Activated T-cell treated with anti-CD3 and anti-CD28 coated beads for 1 hour (primary cell): ENCODE measurements at places on chromosomes 16 and 17.

GRCh38 chr17:50565402-50566350, 5.2 kb downstream of the CACNA1G start:
- DNase-seq: no peak

GRCh38 chr16:26667307-26667706, 399.4 kb upstream of the C16orf82 start:
- DNase-seq: no peak

DNA sequence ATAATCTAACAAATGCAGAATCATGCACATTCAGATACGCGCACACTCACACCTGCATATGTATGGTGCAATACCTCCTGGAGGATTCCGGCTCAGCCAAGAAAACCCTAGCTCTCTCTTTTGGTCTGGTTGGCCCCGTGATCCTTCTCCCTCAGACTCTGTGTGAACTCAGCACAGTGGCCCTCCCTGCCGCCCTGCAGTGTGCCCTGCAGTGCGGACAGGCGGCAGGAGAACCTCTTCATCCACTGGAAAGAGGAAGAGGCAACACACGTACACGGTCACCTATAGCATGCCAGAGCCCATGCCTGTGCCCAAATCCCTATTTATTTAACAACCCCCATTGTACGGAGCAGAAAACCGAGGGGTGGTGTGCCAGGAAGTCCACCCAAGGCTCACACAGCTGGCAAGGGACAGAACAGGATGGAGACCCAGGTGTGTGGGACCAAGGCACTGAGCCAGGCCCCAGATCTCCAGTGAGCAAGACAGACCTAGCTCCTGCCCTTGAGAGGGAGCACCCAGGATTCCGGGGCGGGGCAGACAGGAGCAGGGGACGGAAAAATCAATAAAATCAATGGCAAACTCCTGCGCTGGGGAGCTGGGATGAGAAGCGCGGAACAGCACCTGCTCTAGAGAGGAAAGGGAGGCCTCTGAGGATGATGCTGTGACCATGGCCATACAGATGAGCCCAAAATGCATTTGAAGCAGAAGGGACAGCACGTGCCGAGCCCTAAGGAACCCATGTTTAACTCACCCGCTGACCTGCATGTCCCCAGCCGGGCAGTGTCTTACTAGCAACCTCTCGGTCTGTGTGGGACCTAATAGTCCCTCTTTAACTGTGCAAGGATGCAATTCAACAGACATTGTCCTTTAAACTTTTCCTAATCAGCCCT, 54.7 kb upstream of the CIBAR2 start:
- no peak for DNase-seq

- peak; percentile 61 for DNase-seq
Observed at GRCh38 chr17:40075201-40075941, 12.6 kb downstream of the THRA start.

GRCh38 chr17:28885951-28886350, 11.6 kb downstream of the FLOT2 start:
- no peak for DNase-seq

DNA sequence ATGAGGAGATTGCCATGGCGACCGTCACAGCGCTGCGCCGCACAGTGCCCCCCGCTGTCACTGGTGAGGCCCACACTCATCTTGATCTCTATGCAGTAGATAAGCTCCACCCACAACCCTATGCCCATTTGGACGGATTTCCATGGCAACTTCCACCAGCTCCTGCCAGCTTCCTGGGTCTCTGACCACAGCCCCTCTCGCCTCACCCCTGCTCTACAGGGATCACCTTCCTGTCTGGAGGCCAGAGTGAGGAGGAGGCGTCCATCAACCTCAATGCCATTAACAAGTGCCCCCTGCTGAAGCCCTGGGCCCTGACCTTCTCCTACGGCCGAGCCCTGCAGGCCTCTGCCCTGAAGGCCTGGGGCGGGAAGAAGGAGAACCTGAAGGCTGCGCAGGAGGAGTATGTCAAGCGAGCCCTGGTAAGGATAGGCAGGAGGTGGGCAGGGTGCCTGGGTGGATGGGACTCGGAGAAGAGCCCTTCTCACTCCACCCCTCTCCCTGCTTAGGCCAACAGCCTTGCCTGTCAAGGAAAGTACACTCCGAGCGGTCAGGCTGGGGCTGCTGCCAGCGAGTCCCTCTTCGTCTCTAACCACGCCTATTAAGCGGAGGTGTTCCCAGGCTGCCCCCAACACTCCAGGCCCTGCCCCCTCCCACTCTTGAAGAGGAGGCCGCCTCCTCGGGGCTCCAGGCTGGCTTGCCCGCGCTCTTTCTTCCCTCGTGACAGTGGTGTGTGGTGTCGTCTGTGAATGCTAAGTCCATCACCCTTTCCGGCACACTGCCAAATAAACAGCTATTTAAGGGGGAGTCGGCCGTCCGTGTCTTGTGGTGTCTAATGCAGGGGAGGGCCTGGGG, 4.3 kb downstream of the ALDOA start:
- no peak for DNase-seq

- DNase-seq: no peak
Observed at GRCh38 chr16:1766231-1766630, 5.1 kb downstream of the NME3 start.

DNA sequence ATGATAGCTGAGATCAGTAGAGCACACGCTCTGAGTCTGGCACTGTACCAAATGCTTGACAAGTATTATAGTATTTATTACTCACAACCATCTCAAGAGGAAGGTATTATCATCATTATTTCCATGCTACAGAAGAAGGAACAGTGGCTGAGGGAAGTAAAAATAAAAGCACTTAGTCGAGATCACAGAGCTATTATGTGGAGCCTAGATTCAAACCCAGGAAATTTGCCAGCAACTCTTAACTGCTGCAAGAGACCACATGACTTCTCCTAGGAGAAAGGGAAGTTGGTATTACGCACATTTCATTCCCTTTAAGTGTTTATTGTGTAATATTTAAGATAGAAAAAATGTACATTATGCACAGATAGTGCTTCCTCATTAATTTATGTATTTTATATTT, 1.0 kb upstream of the RHOT1 start:
- DNase-seq: no peak

DNA sequence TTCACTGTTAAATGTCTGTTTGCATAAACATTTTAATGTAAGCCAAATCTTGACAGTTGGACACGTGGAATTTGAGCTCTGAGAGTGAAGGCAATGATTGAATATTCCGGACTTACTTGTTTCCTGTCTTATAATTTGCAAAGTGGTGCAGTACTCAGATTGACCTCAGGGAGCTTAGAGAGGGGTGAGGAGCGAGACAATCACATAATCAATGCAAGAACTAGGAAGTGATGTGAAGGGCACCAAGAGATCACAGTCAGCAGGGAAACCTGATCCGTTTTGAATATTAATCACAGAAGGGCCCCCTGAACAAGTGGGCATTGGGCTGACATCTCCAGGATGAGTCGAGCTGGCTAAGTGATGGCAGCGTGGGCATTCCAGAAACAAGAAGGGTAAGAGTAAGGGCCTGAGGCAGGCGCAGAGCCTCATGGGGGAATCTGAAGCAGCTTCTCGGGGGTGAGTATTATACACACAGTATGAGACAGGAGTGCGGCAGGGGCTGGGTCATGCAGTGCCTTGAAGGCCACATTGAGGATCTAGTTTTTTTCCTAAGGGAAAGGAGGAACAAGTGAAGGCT, 26.1 kb downstream of the TEX2 start:
- DNase-seq: no peak

DNA sequence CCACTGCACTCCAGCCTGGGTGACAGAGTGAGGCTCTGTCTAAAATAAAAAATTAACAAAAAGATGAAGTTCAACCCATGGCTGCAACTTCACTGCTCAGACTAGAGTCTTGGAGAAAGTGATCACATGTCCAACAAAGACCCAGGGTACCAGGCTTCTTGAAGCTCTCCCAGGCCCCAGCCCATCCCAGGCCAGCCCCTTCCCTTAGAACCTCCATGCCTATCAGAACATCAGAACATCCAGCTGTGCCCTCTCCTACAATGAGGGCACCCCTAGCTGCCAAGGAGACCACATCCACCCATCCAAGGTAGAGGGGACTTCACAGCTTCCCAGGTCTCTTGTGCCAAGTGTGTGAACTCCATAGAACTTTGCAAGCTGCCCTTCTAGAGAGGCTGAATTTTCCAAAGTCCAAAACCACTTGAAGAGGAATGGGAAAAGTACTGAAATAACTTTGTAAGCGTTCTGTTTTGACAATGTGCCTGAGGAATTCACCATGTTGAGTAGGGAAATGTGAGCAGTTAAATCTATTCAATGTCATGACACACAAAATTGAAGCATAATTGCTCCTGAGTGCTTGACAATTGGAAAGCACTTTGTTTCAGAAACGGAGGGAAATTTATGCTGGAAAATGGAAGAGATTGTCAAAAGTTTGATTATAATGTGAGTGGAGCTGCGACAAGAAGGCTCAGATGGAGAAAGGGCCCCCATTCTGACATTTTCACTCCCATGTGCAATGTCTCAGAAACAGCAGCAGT, 230.4 kb downstream of the ZNF423 start:
- no peak for DNase-seq

GRCh38 chr17:16432017-16432416, 16.6 kb downstream of the TRPV2 start:
- no peak for DNase-seq

DNA sequence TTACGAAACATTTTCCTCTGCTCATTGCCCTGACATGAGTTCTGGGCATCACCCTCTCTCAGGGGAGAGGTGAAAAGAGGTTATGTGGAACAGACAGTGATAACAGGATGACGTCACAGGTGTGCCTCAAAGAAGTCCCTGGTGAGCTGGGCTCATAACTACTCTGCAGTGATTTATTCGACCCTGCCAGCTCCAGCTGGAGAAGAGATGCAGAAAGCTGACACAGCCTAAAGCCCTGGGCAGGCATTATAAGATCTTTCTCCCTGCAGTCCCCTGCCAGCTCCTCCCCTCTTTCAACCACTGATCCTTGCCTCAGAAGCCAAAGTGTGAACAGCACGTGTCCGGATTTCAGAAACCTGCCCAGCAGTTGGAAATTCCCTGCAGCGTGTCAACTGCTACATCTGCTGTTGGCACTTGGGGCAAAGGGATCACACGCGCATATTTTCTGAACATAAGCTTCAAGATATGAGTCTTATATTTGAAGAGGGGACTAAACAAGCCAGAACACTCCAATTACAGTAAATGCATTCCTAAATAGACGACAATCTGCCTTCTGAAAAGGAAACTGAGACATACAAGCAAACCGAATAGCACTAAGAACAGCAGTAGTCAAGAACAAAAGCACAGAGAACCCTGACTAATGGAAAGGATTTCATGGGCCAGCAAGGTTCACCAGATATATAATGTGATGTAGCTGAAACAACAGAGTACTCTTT, 80.5 kb downstream of the SMG6 start:
- DNase-seq: no peak

DNA sequence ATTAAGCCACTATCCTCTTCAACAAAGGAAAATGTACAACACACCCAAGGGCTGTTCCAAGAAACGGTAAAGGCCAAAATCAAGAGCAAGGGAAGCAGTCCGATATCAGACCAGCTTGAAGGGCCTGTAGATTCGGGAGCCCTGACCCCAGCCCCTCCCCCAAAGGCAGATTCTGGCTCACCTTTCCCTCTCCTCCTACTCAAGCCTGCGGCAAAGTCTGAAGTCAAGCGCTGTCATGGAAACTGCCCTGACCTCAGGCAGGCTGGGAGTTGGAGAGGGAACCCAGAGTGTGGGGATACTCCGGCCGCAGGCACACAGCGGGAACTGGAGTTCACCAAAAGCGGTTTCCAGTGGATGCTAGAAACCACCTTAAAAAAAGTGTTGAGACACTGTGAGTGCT, 1.8 kb downstream of the ALYREF start:
- DNase-seq: no peak

DNA sequence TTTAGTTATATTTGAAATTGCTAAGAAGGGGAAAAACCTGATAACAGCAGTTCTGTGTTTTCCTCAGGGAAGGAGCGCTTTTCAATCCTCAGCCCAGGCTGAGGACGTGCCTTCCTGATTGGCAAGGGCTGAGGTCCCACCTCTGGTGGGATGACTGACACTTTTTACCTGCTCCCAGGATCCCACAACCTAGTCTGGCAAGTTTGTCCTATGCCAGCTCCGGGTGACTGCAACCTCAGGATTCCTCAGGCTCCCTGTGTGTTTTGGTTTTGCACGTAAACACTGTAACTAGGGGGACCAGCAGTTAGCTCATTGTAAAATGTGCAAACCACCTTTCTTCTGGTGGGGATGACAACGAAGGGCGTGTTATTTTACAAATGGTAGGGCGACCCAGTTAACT, 7.5 kb downstream of the MARCHF10 start:
- DNase-seq: no peak

DNA sequence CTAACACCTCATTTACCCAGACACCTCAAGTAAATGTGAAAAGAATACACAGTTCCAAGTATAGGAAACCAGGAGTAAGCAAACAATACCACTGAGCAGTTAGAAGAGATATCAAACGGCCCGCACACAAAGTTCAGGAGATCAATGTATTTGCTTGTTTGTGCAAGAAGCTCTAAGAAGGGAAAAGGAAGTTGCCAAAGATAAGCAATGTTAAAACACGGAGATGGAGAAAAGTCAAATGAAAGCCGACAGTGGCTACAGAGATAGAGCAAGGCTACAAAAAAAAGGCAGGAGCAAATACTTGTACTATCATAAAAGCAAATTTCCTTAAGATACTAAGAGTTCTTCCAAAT, 29.5 kb downstream of the PSME3IP1 start:
- no peak for DNase-seq
